ENCODE measurements at places on chromosomes 16 and 17.

GRCh38 chr17:3385869-3386816 lies at the start of gene OR3A2:
OR3A2 (minus strand) TSS chr17:3386308.
- DNase-seq: no peak

- DNase-seq: no peak
Observed at GRCh38 chr16:86232496-86232895, 277.8 kb upstream of the FOXF1 start.

DNA sequence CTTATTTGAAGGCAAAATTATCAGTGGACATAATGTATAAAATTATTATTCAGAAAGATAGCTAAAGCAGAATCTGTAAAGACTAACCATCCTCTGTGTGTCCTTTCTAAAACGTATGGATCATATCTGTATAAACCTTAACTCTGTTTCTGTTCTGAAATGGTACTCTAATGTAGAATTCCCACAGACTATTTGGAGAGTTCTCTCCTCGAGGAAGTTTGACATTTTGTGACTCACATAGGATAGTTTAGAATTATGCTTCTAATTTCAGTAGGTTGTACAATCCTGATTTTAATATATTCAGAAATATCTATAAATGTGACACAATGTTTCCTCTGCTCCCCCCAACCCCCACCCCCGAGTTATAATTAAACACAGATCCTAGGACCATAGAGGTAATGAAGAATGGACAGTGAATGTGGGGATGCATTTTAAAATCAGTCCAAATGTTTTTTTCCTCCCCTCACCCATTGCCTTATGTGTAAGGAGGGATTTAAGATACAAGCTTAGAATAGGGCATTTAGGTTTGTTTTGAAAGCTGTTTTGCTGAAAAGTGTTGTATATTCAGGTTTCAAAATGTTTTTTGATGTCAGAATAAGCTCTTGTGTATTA lies 66.8 kb downstream of the BCAS3 start:
- DNase-seq: no peak

DNA sequence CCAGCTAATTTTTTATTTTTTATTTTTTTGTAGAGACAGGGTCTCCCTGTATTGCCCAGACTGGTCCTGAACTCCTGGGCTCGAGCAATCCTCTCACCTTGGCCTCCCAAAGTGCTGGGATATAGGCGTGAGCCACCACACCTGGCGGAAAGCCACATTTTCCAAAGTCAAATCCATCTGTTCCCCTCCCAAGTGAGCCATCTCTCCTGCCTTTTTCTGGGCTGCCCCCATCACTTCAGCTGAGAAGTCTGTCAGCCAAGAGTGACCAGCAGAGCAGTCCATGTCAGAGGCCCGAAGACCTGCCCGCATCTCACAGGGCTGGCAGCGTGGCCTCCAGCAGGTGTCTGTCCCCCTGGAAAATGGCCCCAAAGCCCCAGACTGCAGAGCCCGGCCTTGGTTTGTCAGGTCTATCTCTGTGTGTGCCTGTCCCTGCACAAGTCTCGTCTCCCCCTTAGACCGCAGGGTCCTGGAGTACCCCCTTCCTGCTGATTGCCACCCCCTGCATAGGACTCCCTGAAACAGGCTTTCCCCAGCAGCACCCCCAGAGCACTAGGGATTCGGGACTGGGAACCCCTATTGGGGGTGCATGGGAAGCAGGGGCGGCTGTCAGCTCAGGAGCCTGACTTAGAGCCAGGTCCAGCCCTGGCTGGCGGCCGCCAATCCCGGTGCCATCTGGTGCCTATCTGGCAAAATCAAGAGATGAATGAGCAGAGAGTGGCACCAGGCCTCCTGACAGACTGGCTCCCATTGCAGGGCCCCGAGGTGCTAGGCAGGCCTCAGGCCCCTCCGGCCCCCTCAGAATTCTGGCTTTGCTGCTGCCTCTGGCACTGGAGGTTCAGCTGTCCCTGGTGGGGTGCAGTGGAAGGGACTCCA lies 7.8 kb downstream of the TTYH2 start:
- no peak for DNase-seq

GRCh38 chr16:58883131-58883530 lies 149.0 kb upstream of the GOT2 start:
- no peak for DNase-seq

- DNase-seq: no peak
Observed at GRCh38 chr17:35087731-35088355, 24.3 kb upstream of the RFFL start.

GRCh38 chr17:19440421-19440820 lies 29.4 kb downstream of the RNF112 start:
- DNase-seq: no peak

GRCh38 chr17:75345514-75346167 lies 56.4 kb upstream of the SLC25A19 start:
- DNase-seq: no peak

DNA sequence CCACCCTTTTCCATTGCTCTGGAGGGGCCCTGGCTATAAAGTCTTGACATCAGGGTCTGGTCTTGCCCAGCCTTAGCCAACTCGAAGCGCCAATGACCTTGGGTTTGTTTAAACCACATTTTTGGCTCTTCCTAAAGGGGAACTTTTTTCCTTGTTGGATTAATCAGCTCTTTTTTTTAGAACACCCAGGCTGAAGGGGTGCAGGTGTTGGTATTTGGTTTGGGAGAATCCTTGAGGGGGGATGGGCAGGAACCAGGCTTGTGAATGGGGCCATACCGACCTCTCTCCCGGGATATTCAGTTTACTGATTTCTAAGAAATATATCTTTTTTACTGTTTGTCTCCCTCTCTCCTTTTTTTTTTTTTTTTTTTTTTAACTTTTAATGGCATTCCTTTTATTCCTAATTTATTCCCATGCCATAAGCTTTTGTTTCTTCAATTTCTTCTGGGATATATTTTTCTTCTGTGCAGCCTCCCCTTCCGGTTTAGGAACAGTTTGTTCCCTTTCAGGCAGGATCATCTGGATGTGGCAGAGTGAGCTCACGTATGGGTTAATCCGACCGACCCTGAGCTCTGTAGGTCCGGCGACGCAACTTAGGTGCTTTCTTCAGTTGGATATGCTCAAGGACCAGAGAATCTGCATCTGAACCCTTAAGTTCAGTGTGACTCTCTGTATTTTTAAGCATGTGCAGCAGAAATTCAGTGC lies 129.5 kb downstream of the ABCC6 start:
- no peak for DNase-seq

DNA sequence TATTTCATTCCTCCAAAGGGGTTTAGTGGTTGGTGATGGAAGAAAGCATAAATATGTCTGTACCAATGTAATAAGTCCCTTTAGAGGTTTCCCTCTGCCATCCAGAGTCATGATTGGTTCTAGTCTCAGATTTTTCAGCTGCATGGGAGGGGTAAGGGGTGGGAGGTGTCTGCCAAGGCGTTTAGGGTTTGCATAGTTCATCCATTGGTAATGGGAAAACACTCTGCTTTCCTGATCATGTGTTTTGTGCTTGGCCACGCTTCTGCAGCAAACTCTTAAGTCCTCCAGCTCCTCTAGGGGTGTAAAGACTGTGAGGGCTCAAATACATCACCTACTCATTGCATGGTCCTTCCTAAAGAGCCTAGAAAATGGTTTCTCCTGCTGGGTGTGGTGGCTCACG lies 29.8 kb downstream of the LIG3 start:
- no peak for DNase-seq

GRCh38 chr17:72737151-72737690 lies 355.3 kb downstream of the SLC39A11 start:
- DNase-seq: no peak

Measured in activated CD8-positive, alpha-beta memory T cell treated with anti-CD3 and anti-CD28 coated beads for 1 hour (primary cell).